ENCODE measurements at places on chromosomes 7 and 10. TPM values are rescaled to one million over a fixed set of nuclear protein-coding genes. Genes with fewer than 3 reads are reported as not detected.

Gene ACSM6
- 0.55 TPM for total RNA-seq

DNA sequence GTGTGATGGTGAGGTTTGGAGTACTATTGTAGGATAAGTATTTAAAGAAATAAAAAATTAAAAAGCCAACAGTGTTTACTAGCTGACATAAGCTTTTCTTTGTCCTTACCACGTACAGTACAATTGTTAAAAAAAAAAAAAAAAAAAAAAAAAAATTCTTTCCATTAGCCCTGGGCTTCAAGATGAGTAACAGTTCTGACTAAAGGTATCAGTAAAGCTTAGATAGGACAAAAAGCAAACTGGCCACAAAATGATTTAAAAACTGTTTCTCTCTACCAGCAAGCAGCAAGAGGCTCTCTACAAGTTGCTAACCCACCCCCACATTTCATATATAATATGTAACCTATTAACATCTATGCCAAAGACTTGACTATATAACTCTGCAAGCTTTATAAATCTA is 17.5 kb downstream of the HYCC1 start:
- DNase-seq = no peak

GRCh38 chr10:117439243-117439912 is 64.1 kb upstream of the PDZD8 start:
- DNase-seq = peak; percentile 90

GRCh38 chr7:44279286-44279685 is 46.1 kb downstream of the CAMK2B start:
- DNase-seq = peak; percentile 46

GRCh38 chr7:86592185-86592584 is 51.5 kb upstream of the GRM3 start:
- DNase-seq = no peak

DNA sequence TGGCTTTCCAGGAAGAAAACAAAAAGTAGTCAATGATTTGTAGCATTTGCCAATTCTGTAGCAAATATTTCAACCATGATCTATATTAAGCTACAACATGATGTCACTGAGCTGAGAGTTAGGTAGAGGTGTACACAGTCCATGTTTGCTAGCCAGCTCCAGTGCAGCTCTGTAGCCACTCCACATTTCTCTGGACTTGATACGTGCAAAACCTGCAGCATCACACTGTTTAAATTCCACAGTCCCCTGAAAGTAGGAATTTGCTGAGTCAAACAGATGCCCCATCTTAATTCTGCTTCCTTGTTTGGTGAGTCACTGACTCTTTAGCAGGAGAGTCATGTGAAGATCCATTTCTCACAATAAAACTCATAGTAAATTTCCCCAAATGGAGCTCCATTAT is 89.8 kb upstream of the LRRTM3 start:
- no peak for DNase-seq
